ENCODE measurements at places on chromosomes 6 and 20.

DNA sequence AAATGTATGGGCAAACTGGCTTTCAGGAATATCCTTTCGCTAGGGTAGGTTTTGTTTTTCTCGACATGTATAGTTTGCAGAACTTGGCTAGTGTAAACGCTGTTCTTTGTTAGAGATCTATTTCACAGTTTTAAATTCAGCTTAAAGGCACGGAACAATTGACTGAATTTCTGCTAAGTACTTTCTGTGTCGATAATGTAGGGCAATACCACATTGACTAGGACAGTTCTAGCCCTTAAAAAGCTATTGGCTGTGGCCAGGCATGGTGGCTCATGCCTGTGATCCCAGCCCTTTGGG, 92.8 kb downstream of the CEP57L1 start:
- no peak for DNase-seq

- DNase-seq = no peak
These were observed 13.9 kb downstream of the MCM9 start for GRCh38 chr6:118921084-118921483.

DNA sequence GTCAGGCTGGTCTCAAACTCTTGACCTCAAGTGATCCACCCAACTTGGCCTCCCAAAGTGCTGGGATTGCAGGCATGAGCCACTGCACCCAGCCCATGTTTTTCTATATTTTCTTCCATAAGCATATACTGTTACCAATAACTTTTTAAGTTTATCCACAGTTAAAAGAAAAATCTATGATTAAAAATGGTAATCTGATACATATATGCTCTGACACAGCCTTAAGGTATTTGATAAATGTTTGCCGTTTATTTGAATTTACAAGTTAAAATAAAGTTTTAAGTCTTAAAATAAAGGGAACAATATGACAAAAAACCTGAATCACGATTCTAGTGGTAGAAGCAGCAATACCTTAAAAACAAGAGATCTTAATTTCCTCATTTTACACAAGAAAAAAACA, 5.2 kb downstream of the STK38 start:
- DNase-seq = no peak

DNA sequence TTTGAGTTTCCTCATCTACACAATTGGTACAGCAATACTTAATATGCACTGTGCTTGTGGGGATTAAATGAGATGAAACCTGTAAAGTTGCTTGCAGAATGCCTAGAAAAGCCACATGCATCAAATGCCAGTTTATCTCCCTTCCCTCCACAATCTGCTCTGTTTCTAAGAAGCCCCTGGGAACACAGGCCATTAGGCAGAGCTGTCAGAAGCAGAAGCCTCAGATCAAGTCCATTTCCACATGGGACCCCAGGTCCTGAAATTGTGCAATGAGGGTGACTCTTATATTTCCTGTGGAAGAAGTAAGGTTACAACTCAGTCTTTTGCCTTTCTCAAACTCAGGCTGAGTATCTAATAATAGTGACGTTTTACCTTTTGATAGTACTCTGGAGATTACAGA, 737.4 kb downstream of the KIF16B start:
- no peak for DNase-seq

GRCh38 chr6:9116026-9116425, 680.7 kb upstream of the SLC35B3 start:
- no peak for DNase-seq

DNA sequence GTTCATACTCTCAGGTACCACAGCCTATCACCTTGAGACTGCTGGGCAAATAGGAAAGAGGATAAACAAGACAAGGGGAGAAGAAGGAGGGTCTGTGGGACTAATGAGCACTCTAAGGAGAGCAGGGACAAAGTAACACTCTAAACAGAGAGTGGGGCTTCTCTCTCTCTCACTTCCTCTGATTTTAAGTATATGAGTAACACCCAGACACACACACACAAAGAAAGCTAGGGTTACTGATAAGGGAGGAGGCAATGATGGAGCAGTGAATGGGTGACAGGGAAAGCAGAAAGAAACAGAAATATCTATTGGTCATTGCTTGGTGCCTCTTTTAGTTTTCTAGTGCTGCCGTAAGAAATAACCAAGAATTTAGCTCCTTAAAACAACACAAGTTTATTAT, 96.2 kb upstream of the RNF217 start:
- DNase-seq = no peak

Measured in activated T-cell treated with anti-CD3 and anti-CD28 coated beads for 4 hours (primary cell).